ENCODE measurements at places on chromosomes 1 and 21.
A peak's percentile ranks its signal among the peaks of the same experiment; 100 is the strongest.

DNA sequence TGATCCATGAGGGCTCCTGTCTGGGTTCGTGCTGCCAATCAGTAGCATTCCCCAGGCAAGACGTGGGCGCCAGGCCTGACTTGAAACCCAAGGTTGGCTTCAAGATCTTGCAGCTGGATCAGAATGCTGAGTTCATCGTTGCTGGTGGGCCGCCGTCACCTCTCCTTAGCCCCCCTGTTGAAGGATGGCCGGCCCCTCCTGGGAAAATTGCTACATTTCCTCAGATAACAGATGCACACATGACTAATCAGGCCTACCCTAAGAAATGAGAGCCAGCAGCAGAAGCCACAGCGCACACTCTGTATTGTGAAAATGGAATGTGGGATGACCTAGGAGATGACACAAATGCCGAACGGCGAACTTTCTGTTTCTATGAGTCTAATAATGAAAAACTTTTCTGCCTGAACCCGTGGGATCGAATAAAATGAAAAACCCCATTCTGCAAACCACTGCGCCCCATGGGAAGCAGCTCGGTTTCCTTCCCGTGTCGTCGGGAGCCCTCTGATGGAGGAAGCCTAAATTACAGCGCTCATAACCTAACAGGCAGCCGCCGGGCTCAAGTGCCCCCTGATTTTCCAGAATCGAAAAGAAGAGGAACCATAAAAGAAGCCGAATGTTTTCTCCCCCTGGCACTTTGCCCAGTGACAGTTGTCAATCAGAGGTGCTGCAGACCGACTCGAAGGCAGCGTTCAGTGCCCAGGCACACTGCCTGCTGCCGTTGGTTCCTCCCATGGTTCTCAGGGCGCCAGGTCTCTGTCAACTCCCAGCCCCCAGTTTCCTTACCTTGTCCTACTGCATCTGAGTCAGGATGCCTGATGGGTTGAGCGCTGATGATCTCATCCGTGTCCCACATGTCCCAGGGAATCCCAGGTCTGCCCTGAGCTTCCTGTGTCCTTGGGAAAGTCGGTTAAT lies 38.2 kb upstream of the H6PD start:
- peak; percentile 63 for DNase-seq

DNA sequence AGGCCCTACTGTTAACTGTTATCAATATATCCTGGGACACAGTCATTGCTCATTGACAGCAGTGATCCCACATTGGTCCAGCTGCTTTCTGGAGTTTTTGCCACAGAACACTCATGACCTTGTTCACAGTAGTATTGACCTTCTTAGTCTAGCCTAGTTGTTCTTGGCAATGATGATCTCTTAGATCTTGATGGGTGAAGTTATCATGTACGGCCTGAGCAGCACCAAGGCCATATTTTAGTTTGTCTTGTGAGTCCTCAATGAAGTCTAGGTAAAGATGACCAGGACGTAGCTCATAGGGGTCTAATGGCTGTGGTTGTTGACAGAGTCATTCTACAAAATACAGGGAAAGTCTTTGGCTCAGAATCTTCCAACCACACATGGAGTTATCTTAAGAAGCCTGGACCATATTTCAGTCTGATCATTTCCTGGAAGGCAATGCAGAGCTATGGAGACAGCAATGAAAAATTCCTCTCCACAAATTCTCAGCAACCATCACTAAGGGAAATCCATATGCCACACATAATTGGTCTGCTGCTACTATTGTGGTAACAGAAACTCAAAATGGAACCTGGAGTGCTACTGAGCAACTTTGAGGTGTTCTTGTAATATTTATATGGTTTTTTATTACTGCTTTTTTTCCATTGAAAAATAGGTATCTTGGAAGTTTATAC lies 279.6 kb downstream of the GRIK1 start:
- DNase-seq = no peak

GRCh38 chr1:161086457-161086856 lies 2.9 kb downstream of the NECTIN4 start:
- DNase-seq = no peak

DNA sequence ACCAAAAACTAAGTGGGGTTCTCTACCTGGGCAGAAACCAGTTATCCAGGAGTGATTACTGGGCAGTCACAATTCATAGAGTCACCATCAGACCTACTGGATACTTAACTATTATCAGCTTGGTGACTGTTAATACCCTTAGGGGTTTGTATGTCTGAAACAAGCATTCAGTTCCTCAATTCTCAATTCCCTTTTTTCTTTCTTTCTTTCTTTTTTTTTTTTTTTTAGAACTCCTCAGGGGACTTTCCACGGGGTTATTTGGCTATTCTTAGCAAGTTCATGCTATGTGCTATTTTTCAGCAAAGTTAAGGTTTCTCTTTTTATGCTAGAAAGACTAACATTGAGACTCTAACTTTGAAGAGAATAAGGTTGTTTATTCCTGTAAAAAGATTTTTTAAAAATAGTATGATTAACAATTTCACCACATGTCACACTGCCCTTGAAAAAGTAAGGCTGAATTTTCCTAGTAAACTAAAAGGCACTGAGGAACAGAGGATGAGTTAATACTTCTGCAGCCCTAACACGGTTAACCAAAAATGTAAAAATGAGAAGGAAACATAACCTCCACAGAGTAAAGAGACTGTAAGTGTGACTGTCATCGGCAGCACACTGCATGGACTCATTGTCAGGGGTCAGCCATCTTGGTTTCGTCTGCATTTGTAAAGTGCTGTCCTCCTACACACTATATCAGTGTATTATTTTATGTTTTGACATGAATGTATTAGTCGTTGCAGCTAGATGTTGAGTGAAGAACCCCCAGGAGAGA lies 310.2 kb downstream of the NTNG1 start:
- DNase-seq = no peak

- DNase-seq = no peak
Observed at GRCh38 chr1:39782103-39782502, 6.6 kb downstream of the BMP8B start.

DNA sequence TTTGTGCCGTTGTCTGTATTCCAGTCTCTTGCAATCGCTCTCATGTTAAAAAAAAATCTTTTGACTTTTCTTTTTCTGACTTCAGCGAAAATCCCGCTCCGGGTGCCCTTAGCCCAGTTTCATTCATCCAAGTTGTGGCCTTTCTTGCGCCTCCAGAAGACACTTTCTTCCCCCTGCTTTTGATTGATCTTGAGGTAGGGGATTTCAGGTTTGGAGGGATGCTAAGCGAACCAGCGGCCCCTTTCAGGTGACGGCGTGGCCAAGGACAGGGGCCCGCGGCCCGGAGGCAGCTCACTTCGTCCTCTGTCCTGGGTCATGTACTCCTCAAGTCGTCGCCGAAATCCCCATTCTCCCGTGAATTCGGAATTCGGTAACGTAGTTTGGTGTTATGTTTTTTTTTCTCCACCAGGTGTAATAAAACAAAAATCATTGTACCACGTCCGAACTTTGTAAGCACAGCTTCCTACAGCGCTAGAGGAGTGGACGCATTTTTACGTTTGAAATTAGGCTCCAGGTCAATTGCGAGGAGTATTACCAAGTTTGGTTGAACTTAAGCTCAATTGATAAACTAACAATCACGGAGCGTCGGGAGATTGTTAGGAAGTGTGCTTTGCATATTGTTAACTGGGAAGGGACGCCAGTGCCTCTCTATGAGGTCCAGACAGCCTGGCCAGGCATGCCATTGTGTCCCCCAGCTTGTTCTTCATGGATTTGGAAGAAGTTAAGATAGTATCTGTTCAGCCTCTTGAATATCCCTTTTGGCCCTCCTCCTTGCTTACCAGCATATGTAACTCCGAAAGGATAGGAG lies 1.1 kb downstream of the MRPS6 start:
- DNase-seq = no peak

DNA sequence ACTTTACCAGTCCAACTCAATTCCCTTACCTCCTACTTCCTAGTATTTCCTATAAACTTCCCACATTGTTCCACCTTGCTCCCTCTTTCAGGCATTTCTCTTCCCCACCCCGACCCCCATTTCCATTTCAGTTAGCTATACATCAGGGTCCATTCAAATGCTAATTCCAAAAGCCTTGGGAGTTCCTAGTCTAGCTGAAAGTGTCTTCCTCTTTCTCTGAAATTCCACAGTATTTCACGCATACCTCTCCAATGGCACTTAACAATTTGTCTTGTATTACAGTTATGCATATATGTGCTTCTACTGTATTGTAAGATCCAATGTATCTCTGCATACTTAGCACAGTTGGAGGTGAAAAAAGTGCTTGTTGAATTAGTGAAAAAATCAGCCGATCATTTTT lies 94.9 kb downstream of the ZNF644 start:
- no peak for DNase-seq

DNA sequence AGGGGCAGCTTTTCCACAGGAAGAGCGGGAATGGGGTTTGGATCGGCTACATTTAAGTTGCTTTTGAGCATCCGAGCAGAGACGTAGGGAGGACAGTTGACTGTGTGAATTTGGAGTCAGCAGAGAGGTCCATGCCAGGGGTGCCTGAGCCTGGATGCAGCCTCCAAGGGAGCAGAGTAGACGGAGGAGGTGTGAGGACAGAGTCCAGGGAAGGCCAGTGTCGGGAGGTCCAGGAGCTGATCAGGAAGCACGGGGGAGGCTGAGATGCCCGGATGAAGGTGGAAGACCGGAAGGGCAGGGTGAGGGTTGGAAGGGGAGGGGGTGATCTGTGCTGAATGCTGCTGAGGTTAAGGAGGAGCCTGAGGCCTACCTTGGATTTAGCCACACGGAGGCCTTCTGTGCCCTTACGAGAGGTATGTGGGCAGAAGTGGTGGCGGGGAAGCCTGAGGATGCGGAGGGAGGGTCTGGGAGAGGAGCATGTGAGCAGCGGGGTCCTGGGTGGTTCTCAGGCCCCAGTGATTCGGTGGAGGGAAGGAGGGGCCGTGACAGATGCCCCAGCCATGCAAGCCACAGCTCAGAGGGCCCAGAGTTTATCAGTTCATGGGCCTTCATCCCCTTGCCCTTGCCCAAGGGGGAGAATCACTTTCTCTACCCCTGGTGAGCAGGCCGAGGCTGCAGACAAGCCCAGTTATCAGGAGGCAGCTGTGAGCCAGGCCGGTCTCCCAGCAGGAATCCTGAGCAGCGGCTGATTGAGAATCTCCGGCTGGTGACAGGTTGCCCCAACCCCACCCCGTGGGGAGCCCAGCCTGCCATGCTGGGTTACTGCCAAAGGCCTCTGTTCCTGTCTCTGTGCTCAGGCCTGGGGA lies 54.0 kb upstream of the ACTL8 start:
- DNase-seq = no peak

DNA sequence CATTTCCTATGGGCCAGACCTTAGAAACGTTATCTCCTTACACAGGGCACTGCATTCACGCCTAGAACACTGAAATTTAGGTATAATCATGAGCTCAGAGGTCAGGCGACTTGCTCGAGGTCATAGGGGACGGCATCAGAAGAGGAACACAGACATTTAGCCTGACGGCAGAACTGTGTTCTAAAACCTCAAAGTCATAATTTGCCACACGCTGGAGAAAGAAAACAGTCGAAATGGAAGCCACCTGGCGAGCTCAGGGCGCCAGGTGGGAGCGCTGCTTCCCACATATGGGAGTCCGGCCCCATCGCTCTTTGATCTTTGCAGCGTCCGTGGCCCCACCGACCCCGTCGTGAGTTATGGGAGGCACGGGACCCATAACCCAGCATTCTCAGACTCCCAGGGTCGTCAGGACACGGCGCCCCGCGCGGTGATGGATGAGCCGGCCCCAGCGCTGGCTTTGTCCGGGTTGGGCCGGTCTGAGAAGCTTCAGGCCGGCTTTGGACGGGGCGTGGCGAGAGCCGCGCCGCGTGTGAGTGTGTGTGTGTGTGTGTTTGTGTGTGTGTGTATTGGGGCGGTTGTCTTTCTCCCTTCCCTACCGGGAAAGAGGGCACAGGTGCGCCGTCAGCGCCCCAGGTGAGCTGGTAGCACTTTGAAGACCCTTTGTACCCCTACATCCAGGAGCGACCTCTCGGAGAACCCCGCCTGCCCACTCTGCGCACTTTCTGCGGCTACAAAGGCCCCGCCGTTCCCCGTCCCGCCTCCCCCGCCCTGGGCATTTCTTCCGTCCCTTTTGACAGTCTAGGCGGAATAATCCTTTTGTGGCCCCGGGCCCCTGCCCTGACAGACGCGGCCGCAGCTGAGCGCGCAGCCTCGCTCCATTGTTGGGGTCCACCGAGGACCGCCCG lies 861 bp upstream of the DRAXIN start:
- no peak for DNase-seq

DNA sequence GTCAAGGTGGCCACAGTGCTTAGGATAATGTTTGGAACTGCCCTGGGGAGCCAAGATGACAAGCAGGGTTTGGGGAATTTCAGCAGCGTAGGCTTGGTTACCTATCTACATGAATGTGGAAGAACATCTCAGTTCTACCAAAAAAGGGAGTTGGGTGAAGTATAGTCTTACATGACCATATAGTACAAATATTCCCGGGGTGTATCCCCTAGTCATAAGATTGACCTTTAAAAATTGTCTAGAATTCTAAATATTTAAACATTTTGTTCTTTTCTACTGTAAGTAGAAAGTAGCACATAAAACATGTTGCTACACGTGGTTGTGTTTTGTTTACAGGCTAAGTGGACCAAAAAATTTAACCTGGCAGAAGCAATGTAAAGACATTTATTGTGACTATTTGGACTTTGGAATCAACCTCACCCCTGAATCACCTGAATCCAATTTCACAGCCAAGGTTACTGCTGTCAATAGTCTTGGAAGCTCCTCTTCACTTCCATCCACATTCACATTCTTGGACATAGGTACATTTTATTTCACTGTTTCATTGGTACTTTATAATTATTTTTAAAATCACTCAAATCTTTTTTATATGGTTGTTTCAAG lies 20.3 kb downstream of the IL12RB2 start:
- DNase-seq = no peak

- no peak for DNase-seq
Observed at GRCh38 chr1:185110145-185110544, 46.6 kb downstream of the TRMT1L start.

DNA sequence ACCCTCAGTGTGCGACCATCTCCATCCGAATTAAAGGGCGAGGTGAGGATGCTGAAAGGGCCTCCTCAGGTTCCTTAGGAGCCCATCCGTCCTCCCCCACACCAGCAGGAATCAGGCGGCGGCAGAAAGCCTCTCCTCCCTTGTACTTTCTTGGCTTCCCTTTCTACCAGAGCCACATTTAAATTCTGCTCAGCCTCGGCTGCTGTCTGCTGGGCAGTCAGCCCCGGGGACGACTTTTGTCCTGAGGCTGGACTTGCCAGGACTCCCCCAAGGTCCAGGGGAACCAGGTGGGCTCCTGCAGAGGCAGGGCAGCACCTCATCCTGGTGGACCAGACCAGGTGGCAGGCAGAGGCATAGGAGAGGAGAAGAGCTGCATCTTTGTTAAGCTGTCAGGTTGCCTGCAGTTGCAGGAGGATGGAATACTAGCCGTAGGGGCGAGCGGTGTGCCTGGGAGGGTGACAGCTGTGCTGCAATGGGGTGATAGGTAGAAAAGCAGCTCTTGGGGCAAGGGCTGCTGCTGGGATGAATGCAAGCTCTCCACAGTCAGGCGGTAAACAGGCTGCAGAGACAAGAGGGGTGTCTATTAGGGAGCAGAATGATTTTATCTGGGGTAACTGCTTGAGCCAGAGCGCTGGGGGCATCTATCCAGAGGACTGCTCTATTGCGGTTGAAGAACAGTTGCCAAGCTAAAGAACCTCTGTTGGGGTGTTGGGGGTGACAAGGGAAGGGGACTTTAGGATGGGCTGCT lies 46.2 kb upstream of the WASF2 start:
- DNase-seq = no peak

Data from left ventricle myocardium inferior (tissue), 1 donor.